EH (cell line): ENCODE measurements at places on chromosomes 12 and 14.

- peak; percentile 32 for DNase-seq
These were observed 50.5 kb downstream of the SSH1 start for GRCh38 chr12:108806921-108807320.

- peak; percentile 25 for DNase-seq
These were observed 70.3 kb upstream of the NR2C1 start for GRCh38 chr12:95143621-95144205.

- no peak for DNase-seq
These were observed 1052.3 kb downstream of the AACS start for GRCh38 chr12:126117502-126117901.

- no peak for DNase-seq
These were observed 95.2 kb upstream of the FOXG1 start for GRCh38 chr14:28671425-28671824.

- DNase-seq, result peak; percentile 89
These were observed 412.8 kb upstream of the TBX3 start for GRCh38 chr12:115096588-115097397.

DNA sequence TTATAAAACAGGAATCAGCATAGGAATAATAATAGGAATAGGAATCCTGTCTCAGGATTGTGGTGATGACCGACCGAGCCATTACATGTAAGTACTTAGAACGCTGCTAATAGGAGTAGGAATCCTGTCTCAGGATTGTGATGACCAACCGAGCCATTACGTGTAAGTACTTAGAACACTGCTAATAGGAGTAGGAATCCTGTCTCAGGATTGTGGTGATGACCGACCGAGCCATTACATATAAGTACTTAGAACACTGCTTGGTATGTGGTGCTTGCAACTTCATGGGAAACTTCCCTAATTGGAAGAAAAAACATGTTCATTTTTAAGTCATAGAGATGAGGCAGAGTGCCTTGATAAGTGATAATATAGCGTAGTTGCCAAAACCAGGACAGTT, 30.0 kb downstream of the ELK3 start:
- DNase-seq, result no peak

GRCh38 chr14:84399296-84399910, 1130.5 kb upstream of the FLRT2 start:
- no peak for DNase-seq

DNA sequence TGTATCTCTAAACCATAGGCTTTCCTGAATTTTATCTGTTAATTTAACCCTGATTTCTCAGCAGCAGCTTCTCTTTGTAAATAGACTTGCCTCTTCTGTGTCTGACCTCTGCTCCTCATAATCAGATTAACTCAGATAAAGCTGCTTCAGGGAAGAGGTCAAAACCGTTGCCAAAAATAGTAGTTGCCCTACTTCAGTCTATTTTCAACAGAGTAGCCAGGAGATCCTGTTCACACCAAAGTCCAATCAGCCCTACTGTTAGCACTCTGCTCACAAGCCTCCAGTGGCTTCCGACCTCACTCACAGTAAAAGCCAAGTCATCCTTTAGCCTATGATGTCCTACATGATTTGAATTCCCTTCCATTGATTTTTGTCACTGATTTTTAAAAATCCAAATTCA, 258.4 kb downstream of the PPFIA2 start:
- no peak for DNase-seq
